ENCODE measurements at places on chromosomes 4 and X. TPM values are rescaled to one million over a fixed set of nuclear protein-coding genes. Genes with fewer than 3 reads are reported as not detected.

GRCh38 chrX:118199997-118200396, 83.4 kb upstream of the KLHL13 start:
- H3K4me3 ChIP-seq = no peak overlapping the region
- no peaks in the 10 kb centered on the region for H3K4me1 ChIP-seq
- H3K27ac ChIP-seq = no peak overlapping the region
- H3K27me3 ChIP-seq = no peaks in the 10 kb centered on the region
- no peak for DNase-seq

- no peak for DNase-seq
- no peak overlapping the region for H3K27ac ChIP-seq
- H3K36me3 ChIP-seq = no peaks in the 10 kb centered on the region
- H3K27me3 ChIP-seq = no peaks in the 10 kb centered on the region
Observed at GRCh38 chrX:131305926-131306325, 16.8 kb upstream of the IGSF1 start.

DNA sequence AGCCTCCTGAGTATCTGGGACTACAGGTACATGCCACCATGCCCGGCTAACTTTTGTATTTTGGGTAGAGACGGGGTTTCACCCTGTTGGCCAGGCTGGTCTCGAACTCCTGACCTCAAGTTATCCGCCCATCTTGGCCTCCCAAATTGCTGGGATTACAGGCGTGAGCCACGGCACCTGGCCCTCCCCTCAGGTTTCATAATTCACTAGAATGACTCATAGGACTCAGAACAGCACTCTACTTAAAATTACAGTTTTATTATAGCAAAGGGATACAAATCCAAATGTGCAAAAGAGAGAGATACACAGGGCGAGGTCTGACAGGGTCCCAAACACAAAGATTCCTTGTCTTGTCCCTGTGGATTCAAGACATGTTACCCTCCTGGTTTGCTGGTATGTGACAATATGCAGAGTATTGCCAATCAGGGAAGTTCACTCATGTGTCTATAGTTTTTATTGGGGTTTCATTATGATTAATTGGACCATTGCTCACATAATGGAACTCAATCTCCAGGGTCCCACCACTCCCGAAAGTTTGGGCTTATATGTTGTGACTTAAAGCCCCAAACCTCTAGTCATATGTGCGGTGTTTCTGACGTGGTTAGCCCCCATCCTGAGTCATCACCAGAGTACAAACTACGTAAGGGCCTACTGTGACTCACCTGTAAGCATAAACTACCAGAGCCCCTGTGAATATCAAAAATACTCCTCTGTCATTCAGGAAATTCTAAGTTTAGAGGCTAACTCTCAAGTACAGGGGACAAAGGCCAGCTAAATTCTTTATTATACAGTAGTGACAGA, 5.2 kb downstream of the YIPF6 start:
- no peak overlapping the region for H3K27ac ChIP-seq
- no peaks in the 10 kb centered on the region for H3K27me3 ChIP-seq
- peaks cover under 1% of the 10 kb centered on the region for H3K36me3 ChIP-seq
- no peak overlapping the region for H3K4me3 ChIP-seq
- no peaks in the 10 kb centered on the region for H3K4me1 ChIP-seq

BMX gene
- total RNA-seq = not detected

SHOX gene
- total RNA-seq = not detected

CPZ gene
- total RNA-seq = not detected
